Activated T-helper 1 cell treated with anti-CD3 and anti-CD28 coated beads, Interleukin-12 subunit alpha, Interleukin-12 subunit beta, Interleukin-2, Interleukin-4 antibody, amounts not matched to agents 30 ng/mL and 10 ng/mL and 1 ng/mL, durations not matched to agents 14 hours and 24 hours and 36 hours (primary cell): ENCODE measurements at places on chromosomes 12 and 14.

- no peak for DNase-seq
These were observed 33.5 kb downstream of the MAP1LC3B2 start for GRCh38 chr12:116592731-116593130.

- no peak for DNase-seq
These were observed 29.3 kb upstream of the ATF1 start for GRCh38 chr12:50734409-50735263.

- DNase-seq, result no peak
These were observed 287 bp upstream of the SLC2A13 start for GRCh38 chr12:40106202-40106533.

DNA sequence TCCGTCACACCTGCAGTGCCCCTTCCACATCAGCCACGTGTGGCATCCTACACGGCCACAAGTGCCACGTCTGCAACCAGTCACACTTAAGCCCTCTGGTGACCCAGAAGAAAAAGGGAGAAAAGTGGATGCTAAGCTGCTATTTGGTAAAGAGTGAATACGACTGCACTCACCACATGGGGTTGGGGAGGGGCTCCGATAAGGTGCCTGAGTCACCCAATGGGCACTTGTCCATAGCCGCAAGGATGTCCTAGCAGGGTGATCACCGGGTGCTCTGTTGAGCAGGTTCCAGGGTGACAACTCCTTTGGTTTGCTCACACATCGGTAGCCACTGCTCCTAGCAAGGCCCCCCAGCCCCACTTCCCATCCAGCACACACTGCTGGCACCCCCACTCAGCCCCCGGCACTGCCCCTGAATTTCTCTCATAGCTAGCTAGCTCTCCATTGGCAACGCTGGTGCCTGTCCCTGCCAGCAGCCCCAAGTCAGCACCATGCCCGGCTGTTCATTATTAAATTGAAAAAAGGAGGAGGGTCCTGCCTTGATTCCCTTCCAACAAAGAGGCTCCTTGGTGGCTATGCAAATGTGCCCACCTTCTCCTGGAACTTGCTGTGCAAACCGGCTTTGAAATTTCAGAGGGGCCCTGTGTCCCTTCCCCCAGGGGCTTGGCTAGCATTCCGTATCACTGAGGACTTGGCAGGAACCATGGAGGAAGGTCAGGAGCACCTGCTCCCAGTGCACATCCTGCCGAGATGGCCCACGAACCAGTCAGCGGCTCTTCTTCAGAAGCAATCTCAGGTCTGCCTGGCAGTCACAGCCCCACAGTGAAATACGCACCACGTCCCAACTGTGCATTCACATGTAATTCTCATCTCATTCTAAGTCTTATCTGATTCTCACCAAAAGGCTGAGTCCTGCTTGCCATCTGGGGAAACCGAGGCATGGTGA is 227.7 kb upstream of the DIO3 start:
- no peak for DNase-seq

DNA sequence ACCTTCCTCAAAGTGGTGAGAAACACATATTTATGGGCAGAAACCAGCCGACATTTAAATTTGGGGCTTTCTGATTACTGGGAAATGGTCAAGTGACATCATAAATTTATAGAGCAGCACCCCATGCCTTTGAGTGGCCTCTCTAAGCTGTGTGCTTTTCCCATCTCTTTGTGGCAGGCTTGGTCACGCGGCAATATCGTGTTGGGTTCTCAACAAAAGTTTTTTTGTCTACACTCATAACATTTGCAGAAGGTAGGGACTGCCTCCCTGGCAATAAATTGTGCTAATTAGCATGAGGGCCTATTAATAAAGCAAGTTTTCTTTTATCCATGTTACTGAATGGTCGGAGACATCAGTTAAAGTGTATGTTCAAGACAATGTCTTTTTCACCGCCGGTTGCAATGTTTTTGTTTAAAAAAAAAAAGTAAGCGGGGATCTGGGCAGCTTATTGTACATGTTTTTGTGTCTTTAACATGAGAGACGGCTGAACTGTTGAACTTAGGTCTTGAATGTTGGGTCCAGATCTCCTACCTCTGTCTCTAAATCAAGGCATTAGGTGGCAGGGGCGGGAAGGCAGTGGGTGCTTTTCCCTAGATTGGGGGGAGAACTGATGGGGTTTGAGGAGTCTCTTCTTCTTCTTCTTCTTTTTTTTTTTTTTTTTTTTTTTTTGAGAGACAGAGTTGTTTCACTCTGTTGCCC is 193.3 kb downstream of the PHETA1 start:
- no peak for DNase-seq

- DNase-seq, result no peak
These were observed 96.7 kb upstream of the PPP4R3A start for GRCh38 chr14:91606851-91607250.

- DNase-seq, result no peak
These were observed 1282.5 kb downstream of the TMEM121 start for GRCh38 chr14:106808907-106809306.

DNA sequence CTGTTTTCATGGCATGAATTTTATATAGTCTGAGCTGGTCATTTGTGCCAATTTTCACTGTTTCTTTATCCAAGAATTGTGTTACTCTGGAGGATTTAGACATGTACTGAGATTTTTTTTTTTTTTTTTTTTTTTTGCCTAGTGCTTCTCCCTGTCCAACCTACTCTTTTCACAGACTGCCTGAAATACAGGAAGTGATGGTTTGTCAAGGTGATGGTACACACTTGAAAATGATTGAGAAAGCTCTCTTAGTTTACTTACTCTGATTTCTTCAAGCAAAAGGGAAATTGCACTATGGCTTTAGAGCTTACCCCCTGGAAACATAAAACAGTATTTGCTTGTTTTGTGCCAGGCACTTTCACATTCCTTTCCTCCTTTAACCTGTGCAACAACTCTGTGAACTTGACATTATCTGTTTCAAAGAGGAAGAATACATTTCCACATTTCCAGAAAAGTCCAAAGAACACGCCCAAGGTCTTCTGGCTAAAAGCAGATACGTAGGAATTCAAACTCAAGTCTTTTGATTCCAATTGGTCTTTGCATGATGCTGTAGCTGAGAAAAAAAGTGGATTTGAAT is 181.1 kb downstream of the SLC15A5 start:
- DNase-seq, result no peak

- no peak for DNase-seq
These were observed 14.2 kb downstream of the ESR2 start for GRCh38 chr14:64279704-64280668.

DNA sequence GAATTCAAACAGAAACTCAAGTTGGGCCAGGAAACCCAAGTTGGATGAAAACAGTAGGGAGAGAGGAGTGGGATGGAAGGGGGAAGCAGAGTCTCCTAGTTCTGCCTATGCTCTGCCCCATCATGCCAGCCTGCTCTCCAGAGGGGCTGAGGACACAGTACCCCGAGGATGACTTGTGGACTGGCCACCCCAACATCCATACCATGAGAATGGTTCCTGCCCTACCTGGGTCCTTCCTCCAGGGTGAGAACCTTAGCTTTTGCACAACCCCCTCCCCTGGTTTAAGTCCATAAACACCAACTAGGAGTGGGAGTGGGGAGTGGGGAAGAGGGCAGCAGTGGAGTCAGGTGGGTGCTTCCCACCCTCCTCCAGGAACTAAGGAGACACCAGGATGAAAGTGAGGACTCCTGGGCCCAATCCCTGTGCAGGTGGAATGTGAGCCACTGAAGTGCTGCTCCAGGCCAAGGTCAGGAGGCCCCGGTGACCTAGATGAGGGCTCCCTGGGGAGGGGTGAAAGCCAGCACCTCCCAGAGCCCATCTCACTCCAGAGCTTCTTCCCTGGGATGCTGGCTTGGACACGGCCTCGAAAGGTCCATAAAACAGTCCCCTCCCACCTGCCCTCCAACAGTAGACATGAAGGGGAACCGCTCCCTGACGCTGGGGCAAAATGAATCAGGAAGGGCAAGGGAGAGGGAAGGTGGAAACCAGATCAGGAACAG is 6.6 kb downstream of the ZNF385A start:
- DNase-seq, result no peak

- no peak for DNase-seq
These were observed 49.7 kb upstream of the OVCH1 start for GRCh38 chr12:29547151-29547632.

GRCh38 chr12:11739980-11740577 is 90.6 kb downstream of the ETV6 start:
- no peak for DNase-seq

GRCh38 chr14:52950898-52951680 is at the start of gene FERMT2:
FERMT2 (minus strand) TSS chr14:52951050; CDS start chr14:52950568, 482 bp downstream.
- DNase-seq, result no peak

DNA sequence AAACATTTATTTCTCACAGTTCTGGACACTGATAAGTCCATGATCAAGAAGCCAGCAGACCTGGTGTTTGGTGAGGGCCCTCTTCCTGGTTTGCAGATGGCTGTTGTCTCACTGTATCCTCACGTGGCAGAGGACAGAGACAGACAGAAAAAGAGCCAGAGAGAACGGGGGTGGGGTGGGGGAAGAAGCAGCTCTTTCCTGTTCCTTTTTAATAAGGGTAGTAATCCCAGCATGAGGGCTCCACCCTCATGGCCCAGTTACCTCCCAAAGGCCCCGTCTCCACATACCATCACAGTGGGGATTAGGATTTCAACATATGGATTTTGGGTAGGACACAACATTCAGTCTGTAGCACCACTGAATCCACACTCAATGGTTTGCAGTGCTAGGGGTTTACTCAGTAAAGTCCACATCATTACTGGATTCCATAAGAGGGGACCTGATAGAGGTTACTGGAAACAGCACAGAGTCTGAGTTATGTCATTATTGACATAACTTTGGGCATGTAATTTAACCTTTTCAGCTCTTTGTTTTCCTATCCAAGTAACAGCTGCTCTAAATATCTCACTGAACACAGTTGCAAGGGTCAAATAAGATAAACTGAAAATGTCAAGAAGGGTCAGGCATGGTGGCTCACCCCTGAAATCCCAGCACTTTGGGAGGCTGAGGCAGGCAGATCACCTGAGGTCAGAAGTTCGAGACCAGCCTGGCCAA is 53.2 kb downstream of the RPAP3 start:
- DNase-seq, result no peak
